HFFc6 (cell line): ENCODE measurements at places on chromosomes 11 and 22.

DNA sequence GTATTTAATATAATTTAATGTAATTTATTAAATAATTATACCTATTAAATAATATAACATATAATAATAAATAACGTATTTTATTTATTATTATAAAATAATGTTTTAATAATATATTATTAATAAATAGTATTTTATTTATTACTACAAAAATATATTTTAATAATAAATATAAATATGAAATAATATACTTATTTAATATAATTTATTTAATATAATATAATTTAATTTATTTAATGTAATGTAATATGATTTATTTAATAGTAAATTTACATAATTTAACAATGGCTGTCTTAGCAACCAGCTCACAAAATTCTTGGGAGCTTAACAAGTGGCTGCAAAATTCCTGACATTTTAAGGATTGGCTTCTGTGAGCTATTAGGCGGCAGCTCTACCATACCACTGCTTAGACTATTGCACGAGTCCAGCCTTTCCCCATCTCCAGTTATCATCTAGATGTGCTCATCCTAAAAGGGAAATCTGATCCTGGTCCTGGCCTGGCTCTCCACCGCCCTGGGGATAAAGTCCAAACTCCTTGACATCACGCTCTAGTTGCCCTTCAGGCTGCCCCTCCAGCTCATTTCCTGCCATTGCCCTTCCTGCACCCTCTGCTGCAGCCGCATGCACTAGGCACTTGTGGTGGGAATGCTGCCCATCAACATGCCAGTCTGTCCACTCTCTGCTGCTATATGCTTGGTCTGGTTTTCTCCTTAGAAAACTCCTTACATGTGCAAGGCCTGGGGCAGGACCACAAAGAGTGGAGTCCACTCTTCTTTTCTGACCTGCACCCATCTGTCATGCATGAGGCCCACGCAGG is 9.8 kb downstream of the MMP20 start:
- DNase-seq = no peak

GRCh38 chr11:92656783-92657182 is 312.7 kb upstream of the MTNR1B start:
- no peak for DNase-seq

- DNase-seq = no peak
Observed at GRCh38 chr11:78694152-78694551, 119.5 kb upstream of the NARS2 start.

DNA sequence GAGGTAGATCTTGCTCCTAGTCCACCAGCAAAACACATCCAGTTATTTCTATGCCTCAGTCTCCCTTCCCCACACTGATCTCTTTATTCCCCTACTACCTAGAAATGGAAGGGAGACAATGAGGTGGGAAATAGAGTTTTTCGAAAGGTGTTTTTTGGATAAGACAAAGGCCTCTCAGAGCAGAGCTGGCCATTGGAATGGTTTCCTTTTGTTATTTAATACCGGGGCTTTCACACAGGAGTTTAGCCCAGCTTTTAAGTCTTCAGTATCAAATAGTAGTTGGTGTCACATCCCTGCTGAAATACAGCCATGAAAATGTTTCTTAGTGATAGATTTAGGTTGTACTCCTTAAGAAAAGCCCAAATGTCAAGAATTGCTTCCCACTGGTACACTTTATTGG is 65.4 kb upstream of the B3GAT1 start:
- DNase-seq = no peak

DNA sequence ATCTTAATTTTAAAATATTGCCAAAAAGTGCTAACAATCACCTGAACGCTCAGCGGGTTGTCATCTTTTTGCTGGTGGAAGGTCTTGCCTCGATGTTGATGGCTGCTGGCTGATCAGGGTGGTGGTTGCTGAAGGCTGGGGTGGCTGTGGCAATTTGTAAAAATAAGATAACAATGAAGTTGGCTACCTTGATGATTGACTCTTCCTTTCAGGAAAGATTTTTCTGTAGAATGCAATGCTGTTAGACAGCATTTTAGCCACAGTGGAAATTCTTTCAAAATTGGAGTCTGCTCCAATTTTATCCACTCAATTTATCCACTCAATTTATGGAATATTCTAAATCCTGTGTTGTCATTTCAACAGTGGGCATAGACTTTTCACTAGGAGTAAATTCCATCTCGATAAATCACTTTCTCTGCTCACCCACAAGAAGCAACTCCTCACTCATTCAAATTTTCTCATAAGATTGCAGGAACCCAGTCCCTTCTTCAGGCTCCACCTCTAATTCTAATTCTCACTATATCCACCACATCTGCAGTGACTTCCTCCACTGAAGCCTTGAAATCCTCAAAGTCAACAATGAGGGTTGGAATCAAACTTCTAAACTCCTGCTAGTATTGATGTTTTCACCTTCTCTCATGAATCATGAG is 78.8 kb downstream of the LINC01488 start:
- peak; percentile 15 for DNase-seq

DNA sequence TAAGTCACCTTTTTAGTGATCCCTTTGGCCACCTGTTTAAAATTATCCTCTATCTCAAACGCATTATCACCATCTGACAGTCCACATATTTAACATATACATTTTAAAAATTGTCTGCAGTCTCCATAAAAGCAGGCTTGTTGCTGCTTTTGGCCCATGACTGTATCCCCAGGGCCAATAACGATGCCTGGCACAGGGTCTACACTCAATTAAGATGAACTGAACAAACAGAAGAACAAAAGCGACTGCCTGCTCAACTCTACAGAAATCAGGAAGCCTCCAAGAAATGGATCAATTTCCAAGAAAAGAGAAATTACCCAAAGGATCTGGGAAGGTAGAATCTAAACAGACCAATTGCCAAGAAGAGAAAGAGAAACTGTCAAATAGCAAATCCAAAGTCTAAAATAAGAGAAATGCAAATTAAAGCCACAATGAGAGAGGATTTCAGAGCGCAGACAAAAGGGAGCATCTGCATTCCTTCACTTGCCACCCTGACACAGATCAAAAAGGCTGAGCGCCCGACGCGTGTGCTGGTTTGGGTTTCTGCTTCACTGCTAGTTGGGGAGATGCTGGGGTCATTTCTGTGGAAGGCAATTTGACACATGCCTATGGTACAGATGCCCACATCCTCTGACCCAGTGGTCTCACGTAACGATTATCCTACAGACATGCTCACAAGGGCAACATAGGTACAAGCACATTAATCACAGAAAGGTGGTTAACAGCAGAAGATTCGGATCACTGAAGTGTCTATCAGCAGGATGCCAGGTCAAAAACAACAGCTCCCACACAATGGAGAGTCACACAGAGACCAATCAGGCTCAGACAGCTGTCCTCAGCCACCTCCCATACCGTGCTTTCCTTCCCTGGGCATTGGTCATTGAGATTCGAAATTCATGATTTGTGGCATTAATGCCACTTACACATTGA is 55.9 kb downstream of the SHISAL1 start:
- no peak for DNase-seq
